ENCODE measurements at places on chromosomes 1 and 21.

DNA sequence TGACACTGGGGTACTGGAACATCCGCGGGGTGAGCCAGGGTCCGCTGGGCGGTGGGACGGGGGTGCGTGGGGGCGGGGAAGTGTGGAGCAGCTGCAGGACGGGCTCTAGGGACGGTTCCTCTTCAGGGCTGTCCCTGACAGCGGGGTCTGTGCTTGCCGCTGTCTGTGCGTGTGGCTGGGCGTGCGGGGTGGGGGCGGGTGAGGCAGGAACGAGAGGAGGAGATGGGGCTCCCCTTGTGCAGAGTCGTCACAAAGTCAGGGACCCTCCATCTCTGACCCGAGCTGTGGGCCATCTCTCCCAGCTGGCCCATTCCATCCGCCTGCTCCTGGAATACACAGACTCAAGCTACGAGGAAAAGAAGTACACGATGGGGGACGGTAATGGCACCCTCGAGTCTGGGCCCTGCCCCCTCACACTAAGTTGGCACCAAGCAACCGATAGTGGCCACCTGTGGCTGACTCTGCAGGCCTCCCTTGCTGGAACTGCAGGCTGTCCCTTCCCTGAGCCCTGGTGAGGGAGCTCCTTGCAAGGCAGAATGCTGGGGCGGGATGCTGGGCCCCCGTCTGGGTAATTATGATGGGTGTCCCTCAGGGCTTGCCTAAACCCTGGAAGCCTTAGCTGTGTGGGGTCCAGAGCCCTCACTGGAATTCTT is 392 bp downstream of the GSTM2 start:
- no peak for DNase-seq

DNA sequence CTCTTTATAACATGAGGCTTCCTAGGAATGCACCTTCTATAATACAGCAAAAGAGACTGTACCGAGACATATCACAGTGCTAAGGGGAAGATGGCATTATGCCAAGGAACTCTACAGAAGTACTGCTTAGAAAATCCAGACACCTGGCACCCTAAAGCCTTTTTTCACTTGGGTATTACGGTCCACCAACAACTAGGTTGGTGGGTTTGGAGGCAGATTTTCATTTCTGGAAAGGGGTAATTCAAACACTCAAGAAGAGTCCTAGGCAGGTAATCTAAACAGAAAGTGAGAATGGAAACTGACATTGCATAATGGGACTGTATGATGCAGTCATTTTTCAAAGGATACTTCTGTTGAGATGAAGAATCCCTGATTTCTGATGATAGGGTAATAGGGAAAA is 19.6 kb downstream of the SCMH1 start:
- no peak for DNase-seq

DNA sequence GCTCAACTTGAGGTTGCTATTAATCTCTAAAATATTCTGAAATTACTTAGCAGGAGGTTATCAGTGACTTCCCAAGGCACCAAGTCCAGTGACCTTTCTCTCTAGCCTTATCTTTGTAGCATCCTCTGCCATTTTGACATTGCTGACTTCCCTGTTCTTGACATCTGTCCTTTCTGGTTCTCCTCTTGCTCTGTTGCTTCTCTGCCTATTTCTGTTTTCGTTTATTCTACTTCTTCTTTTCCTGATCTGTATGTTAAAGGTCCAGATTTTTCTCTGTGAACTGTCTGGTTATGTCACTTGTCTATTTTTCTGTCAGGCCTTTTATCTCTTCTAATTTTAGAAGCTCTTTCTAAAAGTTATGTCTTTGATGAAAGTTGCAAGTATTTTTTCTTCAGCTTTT is 178.8 kb downstream of the VPS13D start:
- no peak for DNase-seq

DNA sequence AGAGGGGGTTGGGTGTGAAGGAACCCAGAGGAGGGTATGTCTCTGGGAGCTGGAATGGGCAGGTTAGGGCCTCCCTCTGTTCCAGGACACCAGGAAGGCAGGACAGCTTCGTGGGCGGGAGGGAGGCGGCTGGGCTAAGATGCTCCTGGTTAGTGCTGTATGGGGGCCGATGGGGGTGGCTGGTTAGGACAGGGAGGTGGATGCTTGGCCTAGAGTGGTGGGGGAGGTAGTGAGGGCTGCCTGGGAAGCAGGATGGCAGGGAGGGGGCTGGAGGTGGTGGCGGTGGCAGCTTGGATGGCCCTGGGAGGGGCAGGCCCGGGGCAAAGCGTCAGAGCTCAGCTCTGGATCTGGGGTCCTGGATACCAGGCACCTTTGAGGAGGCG is 6.2 kb upstream of the MMP23B start:
- no peak for DNase-seq

GRCh38 chr1:37807220-37807554 is 403 bp upstream of the C1orf122 start:
- no peak for DNase-seq

DNA sequence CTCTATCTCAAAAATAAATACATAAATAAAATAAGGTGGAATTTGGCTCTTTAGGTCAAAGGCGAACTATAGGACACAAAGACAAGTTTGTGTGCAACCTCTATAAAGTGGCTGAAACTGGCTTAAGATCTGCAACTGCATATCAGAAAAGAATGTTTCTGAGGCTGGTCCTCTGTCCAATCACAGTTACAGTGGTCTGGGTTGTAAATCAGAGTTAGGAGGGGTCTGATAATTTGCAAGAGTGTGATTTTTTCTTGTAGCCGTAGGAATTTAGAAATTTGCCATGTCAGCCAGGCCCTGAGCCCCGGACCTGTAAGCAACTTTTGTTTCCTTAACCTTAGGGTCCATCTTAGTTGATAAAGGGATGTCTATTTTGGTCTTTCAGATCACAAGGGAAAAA is 27.8 kb downstream of the CMPK1 start:
- DNase-seq, result no peak

- no peak for DNase-seq
Observed at GRCh38 chr1:92017656-92018055, 12.1 kb upstream of the EPHX4 start.

DNA sequence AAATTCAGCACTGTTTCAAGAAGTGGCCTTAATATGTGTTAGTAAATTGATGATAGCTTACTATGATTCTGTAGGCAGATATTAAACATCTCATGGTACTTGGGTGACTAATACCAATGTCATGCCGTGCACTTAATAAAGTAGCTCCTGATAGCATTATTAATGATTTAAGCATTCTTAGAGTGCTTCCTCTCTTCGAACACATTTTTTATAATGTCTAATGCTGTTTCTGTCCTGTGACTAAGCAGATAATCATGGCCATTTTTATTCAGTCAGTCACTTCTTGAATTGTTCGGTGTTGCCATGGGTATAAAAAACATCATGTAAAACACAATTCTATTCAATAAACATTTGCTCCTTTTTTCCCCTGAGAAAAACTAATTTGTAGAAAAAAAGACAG is 804.6 kb upstream of the ADGRL4 start:
- no peak for DNase-seq

DNA sequence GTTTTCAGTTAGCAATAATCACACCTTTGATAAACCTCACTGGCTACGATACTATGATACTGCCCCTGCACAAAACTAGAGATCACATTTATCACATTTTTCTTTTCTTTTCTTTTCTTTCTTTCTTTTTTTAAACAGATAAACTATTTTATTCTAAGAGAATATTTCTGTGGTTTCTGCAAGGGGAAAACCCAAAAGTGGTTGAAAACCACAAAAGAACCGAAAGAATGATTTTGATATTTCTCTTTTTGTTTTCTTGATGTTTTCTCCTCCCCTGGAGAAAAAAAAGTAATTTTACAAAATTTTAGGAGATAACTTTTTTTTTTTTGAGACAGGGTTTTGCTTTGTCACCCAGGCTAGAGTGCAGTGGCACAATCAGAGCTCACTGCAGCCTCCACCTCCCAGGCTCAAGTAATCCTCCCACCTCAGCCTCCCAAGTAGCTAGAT is 18.4 kb upstream of the FRRS1 start:
- DNase-seq, result no peak

GRCh38 chr1:226021401-226021800 is 22.3 kb upstream of the SDE2 start:
- no peak for DNase-seq

- DNase-seq, result no peak
Observed at GRCh38 chr1:165442053-165442452, 2.9 kb downstream of the RXRG start.

- DNase-seq, result no peak
Observed at GRCh38 chr1:52877554-52877953, 35.0 kb downstream of the ZYG11A start.

- no peak for DNase-seq
Observed at GRCh38 chr1:154603317-154603716, 4.7 kb downstream of the ADAR start.

GRCh38 chr1:225737161-225737560 is 40.5 kb upstream of the SRP9 start:
- peak; percentile 19 for DNase-seq

DNA sequence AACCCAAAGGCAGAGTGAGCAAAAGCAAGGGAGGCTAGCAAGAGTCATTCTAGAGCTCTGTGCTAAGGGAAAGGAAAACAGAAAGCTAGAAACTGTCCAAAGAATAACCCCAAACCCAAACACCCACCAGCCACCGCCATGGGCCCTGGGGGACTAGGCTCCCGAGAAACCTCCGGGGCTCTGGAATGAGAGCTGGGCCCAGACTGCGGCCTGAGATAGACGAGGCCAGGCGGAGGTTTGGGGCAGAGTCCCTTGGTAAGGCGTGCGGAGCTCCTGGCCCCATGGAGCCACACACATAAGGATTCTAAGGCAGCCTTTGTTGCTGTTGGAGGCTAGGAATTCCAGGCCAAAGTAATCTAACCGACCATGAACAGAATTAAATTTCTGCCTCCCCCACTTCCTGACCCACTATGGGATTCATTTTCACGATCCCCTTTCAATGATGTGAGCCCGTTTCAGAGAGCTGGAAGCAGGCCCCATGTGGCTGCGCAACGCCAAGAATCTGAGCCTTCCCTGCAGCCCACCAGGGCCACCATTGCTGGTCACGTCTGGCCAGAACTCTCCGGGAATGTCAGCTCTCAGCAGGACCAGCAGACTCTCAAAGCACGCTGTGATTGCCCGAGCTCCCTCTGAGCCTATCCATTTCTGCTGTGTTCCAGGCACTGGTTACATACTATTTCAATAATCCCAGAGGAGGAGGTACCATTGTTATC is 145.0 kb downstream of the TRABD2B start:
- no peak for DNase-seq

- no peak for DNase-seq
Observed at GRCh38 chr1:175124861-175125260, 57.2 kb downstream of the TNN start.

- peak; percentile 78 for DNase-seq
Observed at GRCh38 chr1:147389532-147390184, 147.2 kb downstream of the CHD1L start.

DNA sequence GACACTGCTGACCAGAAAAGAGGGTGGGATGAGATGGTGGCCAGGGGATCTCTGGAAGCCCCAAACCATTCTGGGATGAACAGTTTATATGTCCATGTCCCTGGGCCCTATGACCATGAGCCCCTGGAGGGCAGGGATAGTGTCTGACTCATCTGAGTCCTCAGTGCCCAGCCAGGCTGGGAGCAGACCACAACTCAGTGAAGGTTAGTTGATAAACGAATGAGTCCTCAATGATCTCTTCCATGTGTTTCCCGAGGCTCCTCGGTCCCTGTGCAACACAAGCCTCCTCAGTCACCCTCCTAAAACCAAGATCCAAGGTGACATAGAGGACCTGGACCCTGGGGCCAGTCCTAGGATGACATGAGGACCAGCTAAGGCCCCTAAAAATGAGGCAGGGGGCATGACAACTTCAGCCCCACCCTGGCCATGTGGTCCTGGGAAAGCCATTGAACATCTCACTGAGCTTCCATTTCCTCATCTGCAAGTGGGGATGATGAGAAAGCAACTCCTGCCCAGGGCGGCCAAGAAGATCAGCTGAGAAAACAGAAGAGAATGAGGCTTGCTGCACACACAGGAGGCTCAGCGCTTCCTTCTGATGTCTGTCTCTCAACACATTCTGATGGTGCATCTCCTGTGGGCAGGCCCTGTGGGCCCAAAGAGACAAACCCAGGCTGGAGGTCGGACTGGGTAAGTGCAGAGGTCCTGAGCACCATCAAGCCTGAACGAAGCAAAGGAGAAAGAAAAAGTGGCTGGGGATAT is 86.3 kb downstream of the GLIS1 start:
- DNase-seq, result no peak

DNA sequence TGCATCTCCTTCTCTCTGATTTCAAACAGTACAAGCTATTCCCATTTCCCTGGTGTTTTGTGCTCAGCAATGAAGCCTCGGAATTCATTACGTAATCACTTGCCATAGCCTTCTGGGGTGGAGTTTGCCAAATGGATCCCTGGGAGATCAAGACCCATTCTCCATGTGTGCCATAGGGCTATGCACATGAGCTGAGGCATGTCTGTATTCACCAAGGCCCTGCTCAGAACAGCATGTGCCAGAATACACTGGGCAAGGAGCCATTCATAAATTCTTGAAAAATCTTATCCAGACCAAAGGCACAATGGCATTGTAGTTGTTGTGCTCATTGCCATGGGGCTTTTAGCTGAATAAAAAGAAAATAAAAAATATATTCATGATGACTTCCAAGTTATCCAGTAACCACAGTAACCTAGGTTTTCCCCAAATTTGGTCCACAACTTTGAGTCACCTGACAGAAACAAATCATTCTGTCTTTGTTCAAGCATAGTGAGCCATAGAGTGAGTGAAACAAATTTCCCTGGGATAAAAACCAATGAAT is 53.0 kb downstream of the CRB1 start:
- no peak for DNase-seq

- peak; percentile 26 for DNase-seq
Observed at GRCh38 chr1:198113342-198113750, 43.5 kb upstream of the NEK7 start.

- no peak for DNase-seq
Observed at GRCh38 chr1:230611878-230612235, 30.4 kb upstream of the COG2 start.

GRCh38 chr1:177021687-177022086 is 142.8 kb downstream of the ASTN1 start:
- no peak for DNase-seq

- no peak for DNase-seq
Observed at GRCh38 chr1:184298440-184299405, 88.1 kb upstream of the C1orf21 start.

DNA sequence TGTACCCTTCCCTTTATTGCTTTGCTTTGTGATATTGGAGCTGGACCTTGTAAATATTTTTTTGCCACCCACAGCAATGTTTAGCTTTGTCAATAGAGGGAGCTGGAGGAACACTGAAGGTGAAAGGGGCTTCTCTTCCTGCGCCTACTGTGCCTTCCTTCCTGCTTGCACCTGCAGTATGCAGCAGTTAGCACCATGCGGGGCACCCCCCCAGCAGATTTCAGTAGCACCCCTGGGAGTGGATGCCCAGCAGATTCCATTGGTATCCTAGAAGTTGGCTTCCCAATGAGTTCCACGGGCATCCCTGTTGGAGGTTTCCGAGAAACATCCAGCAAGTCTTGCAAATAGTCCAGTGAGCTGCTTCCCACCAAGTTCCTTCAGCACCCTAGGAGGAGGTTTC is 25.6 kb downstream of the S100A10 start:
- DNase-seq, result peak; percentile 52

- no peak for DNase-seq
Observed at GRCh38 chr21:41596241-41596925, 88.4 kb upstream of the TMPRSS2 start.

Data from lung microvascular endothelial cell (primary cell).